ENCODE measurements at places on chromosomes 12 and 14.

- DNase-seq = no peak
Observed at GRCh38 chr14:67994531-67994930, 175.0 kb downstream of the RAD51B start.

DNA sequence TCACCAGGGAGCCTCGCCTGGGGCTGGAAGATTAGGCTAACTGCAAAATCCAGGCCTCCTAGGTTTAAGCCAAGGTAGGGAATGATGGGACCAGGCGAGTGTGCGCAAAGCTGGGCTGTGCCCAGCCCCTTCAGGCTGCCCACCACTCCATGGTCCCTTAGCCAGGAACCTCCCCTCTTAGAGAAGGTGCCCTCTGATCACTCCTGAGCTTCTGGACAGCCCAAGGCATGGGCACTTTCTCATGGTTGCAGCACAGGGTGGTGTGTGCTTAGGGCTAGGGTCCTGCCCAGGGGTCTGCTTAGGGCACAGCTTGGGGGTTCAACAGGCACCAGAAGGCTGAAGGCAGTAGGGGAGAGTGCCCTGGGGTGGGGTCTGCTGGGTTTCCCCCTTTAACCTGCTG is 69.0 kb downstream of the PRIMA1 start:
- no peak for DNase-seq

GRCh38 chr14:80233470-80234089 is 22.3 kb upstream of the DIO2 start:
- DNase-seq = no peak

- DNase-seq = no peak
Observed at GRCh38 chr14:100868621-100869370, 34.7 kb downstream of the RTL1 start.

- no peak for DNase-seq
Observed at GRCh38 chr14:26415618-26416123, 182.2 kb downstream of the NOVA1 start.

DNA sequence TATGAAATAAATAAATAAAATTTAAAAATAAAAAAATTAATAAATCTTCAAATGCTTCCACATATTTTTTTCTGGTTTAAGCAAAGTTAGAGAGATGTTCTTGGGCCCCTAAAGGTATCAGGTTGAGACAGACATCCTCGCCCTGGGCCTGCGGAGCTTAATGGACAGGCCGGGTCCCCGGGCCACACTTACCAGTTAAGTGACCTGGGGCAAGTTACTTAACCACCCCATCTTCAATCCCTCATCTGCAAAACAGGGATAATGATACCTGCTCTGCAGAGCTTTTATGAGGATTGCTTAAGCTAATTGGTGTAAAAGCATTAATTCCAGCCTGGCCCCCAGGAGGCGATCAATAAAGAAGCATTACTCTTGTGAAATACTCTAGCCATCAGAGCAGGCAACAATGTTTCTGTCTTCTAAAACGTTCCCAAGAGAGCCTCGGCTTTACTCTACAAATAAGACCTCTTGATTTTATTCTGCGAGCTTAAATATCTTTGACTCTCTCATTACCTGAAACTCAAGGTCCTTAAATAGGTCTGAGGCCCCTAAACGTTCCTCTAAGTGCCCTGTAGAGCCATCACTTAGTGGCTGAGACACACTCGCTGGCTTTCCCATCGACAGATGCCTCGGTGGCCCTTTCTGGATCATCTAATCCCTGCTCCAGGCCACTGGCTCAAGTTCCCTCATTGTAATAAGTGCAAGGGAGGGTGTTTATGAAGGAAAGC is 81.1 kb upstream of the DIO3 start:
- no peak for DNase-seq

DNA sequence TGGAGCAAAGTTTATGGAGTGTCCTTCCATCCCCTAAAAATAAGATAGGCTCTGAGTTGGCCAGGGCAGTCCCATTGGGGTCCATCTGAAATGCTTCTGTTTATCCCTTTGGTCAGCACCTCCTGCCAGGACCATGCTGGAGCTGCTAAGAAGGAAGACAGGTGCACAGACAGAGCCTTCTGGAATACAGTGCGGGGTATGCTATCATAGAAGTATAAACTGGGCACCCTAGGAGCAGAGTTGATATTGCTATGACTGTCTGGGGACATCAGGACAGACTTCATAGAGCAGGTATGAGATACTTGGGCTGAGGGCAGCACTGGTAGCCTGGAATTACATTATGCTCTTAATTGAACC is 170.4 kb upstream of the HIF1A start:
- no peak for DNase-seq

DNA sequence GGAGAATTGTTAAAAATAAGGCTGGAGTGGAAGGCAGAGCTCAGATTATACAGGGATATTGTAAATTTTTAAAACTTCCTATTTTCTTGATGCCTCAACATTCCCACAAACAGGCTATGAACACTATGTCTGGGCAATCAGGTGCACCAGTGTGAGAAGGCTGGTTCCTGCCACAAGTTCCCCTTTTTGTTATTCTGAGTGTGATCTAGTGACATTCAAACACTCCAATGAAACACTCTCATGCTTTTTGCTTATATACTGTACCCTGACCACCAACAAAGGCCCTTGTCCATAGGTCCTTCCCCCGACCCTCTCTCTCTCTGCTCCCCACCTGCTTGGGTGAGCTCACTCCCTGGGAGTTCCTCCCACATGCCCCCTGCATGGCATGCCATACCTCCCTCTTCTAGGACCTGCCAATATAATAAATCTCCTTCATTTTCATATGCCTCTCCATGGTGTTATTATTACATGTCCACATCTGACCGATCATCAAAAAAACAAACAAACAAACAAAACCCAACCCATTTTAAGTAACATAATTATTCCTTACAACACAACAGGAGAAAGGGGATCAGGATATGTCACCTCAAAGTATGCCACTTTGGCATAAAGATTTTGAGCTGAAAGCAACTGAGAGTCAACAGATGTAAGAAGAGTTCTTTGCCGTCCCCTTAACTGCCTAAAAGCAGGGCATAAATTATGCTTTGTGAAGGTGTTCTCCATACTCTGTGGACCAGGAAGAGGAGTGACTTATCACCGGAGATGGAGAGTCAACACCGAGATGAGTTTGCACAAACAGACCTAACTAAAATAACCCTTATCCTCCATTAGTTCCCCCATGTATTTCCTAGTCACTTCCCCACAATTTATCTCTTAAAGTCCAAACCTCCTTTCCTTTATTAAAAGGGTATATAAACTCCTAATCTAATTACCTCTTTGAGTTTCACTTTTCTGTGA is 42.5 kb upstream of the CATSPERB start:
- no peak for DNase-seq
